ENCODE measurements at places on chromosomes 16 and 17.

GRCh38 chr16:56683424-56684172, 1.3 kb downstream of the MT1X start:
- DNase-seq = no peak

- no peak for DNase-seq
Observed at GRCh38 chr17:17710728-17711541, 29.7 kb downstream of the RAI1 start.

- DNase-seq = peak; percentile 40
Observed at GRCh38 chr16:66315210-66315825, 51.2 kb upstream of the CDH5 start.

DNA sequence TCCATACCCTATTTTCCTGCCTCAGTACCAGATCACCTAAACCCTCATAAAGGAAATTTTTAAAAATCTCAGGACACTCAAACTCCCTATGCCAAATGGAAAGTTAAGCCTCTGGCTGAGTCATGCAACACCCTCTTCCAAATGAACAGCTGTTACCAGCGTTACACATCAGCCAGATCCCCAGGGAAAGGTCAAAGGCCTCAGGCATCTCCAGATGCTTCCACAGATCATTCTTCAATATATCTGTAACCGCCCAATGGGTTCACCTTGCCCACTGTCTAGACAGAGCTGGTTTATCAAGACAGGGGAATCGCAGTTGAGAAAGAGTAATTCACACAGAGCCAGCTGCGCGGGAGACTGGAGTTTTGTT, 29.1 kb upstream of the SHCBP1 start:
- DNase-seq = no peak

- no peak for DNase-seq
Observed at GRCh38 chr17:48150597-48151001, 43.0 kb downstream of the SNX11 start.

DNA sequence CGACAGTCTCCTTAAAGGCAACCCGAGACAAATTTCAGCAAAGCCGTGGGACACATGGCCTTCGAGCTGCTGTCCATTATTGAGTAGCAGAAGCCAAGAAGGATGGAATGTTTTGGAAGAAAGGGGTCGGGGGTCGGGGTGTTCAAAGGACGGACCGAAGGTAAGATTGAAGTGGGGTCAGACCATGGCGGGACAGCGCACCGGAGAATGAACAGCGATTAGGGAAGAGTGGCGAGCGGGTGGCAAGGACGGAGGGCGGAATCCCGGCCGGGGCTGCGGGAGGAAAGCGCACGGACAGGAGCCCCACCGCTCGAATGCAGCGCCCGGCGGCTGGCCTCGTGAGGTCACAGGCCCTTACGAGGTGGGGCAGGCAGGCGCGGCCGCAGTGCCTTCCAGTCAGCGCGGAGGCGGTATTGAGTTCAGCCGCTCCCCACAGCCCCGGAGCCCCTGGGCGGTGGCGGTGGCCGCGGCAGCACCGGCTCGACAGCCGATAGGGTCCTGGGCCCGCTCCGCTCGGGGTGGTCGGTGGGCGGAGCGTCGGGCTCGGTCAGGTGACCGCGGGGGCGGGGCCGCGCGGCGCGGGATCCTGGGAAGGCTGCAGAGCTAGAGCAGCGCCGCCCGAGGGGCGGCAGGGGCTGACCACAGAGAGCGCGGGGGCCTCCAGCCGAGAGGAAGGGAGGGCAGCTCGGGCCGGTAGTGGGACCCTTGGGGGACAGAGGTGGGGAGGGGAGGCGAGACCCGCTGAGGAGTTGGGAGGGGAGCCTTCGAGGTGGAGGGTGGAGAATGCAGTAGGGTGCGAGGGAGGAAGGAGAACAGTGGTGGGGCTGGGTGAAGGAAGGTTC, at the start of gene EFCAB13:
EFCAB13 (plus strand) TSS at position 574 of the 842 bp plus-strand sequence. CDS start 4,399 bp downstream, outside the sequence.
- DNase-seq = peak; percentile 61

GRCh38 chr17:6517062-6517461, 39.3 kb downstream of the PITPNM3 start:
- no peak for DNase-seq
